Progenitor cell of endocrine pancreas (in vitro differentiated cells): ENCODE measurements at places on chromosomes 6 and 20. TPM values are rescaled to one million over a fixed set of nuclear protein-coding genes. Genes with fewer than 3 reads are reported as not detected.
A peak's percentile ranks its signal among the peaks of the same experiment; 100 is the strongest.

- peaks cover 3% of the 10 kb centered on the region for H3K4me1 ChIP-seq
- no peak for DNase-seq
- no peak overlapping the region for H3K27ac ChIP-seq
- H3K36me3 ChIP-seq: no peaks in the 10 kb centered on the region
These were observed 117.2 kb upstream of the ESR1 start for GRCh38 chr6:151690303-151690702.

- no peaks in the 10 kb centered on the region for H3K27me3 ChIP-seq
- peaks cover 30% of the 10 kb centered on the region for H3K4me1 ChIP-seq
- H3K4me3 ChIP-seq: no peak overlapping the region
- H3K27ac ChIP-seq: no peak overlapping the region
- peaks cover 38% of the 10 kb centered on the region for H3K36me3 ChIP-seq
These were observed 17.8 kb downstream of the EEF1E1 start for GRCh38 chr6:8084586-8084985.

DNA sequence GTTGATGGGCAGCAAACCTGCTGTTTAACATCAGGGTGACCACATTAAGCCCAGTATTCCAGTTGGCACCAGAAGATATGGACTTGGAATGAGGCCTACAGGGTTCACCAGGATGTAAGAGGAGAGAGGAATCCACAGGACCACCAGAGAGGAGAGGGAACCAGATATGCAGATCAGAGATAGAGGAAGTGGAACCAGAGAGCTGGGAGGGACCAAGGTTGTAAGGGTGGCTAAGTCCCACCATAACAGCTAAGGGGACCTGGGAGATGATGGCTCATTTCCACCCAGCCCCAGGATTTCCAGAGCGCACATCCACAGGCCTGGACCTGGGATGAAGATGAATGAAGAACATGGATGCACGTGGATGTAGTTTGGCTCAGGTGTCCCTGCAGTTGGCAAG is 11.1 kb downstream of the BTN2A1 start:
- peaks cover 49% of the 10 kb centered on the region for H3K36me3 ChIP-seq
- no peak overlapping the region for H3K4me3 ChIP-seq
- no peaks in the 10 kb centered on the region for H3K27me3 ChIP-seq

- peaks cover 23% of the 10 kb centered on the region for H3K4me1 ChIP-seq
- peak overlapping the region; percentile 93 for H3K4me3 ChIP-seq
- H3K36me3 ChIP-seq: no peaks in the 10 kb centered on the region
- DNase-seq: peak; percentile 75
These were observed 3.6 kb upstream of the GPSM3 start for GRCh38 chr6:32195902-32196681.

- H3K27me3 ChIP-seq: no peaks in the 10 kb centered on the region
- H3K4me3 ChIP-seq: no peak overlapping the region
- H3K27ac ChIP-seq: no peak overlapping the region
- peaks cover 13% of the 10 kb centered on the region for H3K4me1 ChIP-seq
These were observed 126.5 kb downstream of the UTRN start for GRCh38 chr6:144411531-144412165.

GRCh38 chr6:30151580-30151979 is 9.4 kb downstream of the TRIM10 start:
- peaks cover 55% of the 10 kb centered on the region for H3K27me3 ChIP-seq
- H3K36me3 ChIP-seq: no peaks in the 10 kb centered on the region
- H3K4me1 ChIP-seq: no peaks in the 10 kb centered on the region
- H3K27ac ChIP-seq: no peak overlapping the region
- H3K4me3 ChIP-seq: no peak overlapping the region
- DNase-seq: no peak

DNA sequence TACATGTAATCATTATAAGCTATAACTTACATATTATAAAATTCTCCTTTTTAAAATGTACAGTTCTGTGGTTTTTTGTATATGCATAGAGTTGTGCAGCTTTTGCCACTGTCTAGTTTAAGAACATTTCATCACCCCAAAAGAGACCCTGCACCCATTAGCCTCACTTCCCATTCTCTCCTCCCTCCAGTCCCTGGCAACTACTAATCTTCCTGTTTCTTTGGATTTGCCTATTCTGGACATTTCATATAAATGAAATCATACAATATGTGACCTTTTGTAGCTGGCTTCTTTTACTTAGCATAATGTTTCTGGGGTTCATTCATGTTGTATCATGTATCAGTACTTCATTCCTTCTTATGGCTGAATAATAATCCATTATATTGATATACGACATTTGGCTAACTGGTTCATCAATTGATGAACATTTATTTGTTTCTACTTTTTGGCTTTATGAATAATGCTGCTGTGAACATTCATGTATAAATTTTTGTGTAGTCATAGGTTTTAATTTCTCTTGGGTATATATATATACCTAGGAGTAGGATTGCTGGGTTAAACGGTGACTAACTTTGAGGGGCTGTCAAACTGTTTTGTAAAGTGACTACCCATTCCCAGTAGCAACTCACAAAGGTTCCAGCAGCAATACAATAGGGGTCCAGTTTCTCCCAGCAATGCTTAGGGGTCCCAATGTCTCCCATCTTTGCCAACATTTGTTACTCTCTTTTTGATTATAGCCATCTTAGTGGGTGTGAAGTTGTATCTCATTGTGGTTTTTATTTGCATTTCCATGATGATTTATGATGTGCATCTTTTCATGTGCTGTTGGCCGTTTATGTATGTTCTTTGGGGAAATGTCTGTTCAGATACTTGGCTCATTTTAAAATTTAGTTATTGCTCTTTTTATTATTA is 10.7 kb downstream of the PTPRA start:
- no peak for DNase-seq
- no peak overlapping the region for H3K4me3 ChIP-seq
- no peaks in the 10 kb centered on the region for H3K27me3 ChIP-seq
- no peak overlapping the region for H3K27ac ChIP-seq
- H3K36me3 ChIP-seq: peaks cover 1% of the 10 kb centered on the region
- peaks cover 6% of the 10 kb centered on the region for H3K4me1 ChIP-seq

DNA sequence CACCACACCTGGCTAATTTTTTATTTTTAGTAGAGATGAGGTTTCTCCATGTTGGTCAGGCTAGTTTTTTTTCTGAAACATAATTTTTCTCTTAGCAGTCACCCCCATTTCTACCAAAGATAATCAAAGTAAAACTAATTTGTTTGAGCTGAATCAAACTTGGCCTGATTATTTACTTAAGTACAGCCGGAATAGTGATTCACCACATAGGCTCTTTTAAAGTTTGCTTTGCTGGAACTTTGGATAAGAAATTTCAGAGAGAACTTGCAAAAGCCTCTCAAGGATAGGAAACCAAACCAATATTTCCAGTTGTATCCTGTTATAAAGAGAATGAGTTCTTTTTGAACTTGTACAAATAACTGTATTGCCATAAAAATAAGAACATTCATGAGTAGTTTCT is 105.0 kb upstream of the SYNCRIP start:
- H3K4me3 ChIP-seq: no peak overlapping the region
- no peaks in the 10 kb centered on the region for H3K36me3 ChIP-seq
- DNase-seq: no peak
- H3K4me1 ChIP-seq: peaks cover 4% of the 10 kb centered on the region
- no peaks in the 10 kb centered on the region for H3K27me3 ChIP-seq
- no peak overlapping the region for H3K27ac ChIP-seq

- H3K4me3 ChIP-seq: no peak overlapping the region
- peaks cover 40% of the 10 kb centered on the region for H3K27me3 ChIP-seq
- H3K4me1 ChIP-seq: no peaks in the 10 kb centered on the region
- DNase-seq: no peak
- no peak overlapping the region for H3K27ac ChIP-seq
These were observed 75.3 kb downstream of the SRC start for GRCh38 chr20:37421060-37421905.

DNA sequence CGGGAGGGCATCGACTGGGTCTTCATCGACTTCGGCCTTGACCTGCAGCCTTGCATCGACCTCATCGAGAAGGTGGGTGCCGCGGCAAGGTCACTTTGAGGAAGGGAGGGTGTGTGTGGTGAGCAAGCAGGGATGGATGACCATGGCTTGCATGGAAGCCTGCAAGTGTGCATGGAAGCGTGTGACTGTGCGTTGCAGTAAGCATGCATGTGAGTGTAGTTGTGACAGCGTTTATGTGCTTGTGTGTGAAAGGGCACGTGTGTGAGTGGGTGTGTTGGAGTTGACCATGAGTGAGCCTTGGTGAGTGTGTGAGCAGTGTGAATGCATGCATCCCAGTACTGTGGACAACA is 32.5 kb downstream of the MYH7B start:
- H3K36me3 ChIP-seq: peaks cover 3% of the 10 kb centered on the region
- H3K4me3 ChIP-seq: no peak overlapping the region
- DNase-seq: no peak
- peaks cover 17% of the 10 kb centered on the region for H3K4me1 ChIP-seq
- peak overlapping the region; percentile 76 for H3K27ac ChIP-seq
- H3K27me3 ChIP-seq: peaks cover 24% of the 10 kb centered on the region

GRCh38 chr6:93896081-93896480 is 476.7 kb upstream of the EPHA7 start:
- no peaks in the 10 kb centered on the region for H3K36me3 ChIP-seq
- no peak for DNase-seq
- no peak overlapping the region for H3K4me3 ChIP-seq
- peaks cover 3% of the 10 kb centered on the region for H3K4me1 ChIP-seq
- H3K27me3 ChIP-seq: no peaks in the 10 kb centered on the region
- H3K27ac ChIP-seq: no peak overlapping the region

DNA sequence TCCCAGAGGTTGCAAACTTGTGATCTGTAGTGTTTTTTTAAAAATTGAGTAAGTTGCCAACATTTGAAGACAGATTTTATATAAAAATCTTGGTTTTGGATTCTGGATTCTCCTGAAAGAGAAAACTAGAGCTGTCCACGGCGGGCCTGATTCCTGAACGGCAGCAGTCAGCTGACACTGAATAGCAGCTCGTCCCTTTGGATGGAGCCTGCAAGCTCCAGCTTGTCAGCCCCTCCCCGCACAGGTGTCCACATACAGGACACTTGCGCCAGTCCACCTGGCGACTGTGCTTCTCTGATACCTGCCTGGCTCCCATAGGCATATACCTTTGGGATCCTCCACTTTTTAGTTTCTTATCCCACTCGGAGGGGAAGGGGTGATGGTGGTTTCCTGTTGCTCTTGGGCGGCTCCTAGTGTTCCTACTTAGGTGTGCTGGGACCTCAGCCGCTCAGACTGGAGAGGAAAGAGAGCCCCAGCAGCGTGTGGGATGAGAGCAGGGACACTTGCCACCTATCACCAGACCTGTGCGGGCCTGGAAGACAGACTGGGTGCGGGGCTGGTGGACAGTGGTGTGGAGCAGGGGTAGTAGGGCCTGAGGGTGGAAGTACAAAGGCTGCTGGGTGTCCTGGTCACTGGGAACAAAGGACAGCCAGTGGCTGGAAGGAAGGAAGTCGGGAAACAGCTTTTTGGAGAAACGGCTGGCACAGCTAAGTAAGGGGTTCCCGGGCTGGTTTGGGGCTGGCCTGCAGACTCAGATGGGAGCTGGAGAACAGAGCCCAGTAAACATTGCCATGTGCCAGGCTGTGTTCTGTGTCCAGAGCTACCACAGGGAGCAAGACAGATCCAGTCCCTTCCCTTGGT is 18.3 kb downstream of the GHRH start:
- H3K27me3 ChIP-seq: no peaks in the 10 kb centered on the region
- H3K4me3 ChIP-seq: no peak overlapping the region
- peak overlapping the region; percentile 62 for H3K27ac ChIP-seq
- DNase-seq: no peak
- H3K36me3 ChIP-seq: peaks cover 25% of the 10 kb centered on the region

Gene PPIL6
- total RNA-seq: 7.0 and 7.9 TPM in 2 replicates

Gene COL20A1
- 0.24 and 0.47 TPM in 2 replicates for total RNA-seq

Gene ARFRP1
- 51.0 and 53.8 TPM in 2 replicates for total RNA-seq

Gene OXT
- total RNA-seq: not detected in 2 replicates
